GM23248 (cell line): ENCODE measurements at places on chromosomes 6 and 20. TPM values are rescaled to one million over a fixed set of nuclear protein-coding genes. Genes with fewer than 3 reads are reported as not detected.
A peak's percentile ranks its signal among the peaks of the same experiment; 100 is the strongest.

DNA sequence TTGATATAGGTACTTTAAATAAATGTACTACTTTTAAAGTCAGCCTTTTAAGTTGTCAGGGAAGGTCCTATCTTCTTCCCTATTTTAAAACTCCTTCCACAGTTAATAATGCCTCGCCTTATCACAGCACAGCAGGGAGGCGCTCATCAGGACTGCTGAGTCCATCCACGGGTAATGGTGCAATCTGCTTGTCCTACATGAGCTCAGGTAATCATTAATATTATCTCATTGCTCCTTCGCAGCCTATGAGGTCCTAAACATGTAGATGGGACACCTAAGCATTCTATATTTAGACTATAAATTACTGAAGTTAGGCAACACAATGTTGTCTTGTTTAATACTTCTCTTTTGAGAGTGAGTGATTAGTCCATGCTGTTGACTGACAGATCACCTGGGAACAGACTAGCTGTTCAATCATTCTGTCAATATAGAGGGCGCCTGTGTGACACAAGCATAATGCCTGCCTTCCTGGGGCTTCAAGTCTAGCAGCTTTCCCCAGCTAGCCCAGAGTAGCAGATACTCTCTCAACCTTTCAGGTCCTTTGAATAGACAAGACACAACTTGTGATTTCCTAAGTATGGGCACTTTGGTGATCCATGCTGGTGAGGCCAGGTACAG lies 91.0 kb downstream of the FYN start:
- H3K36me3 ChIP-seq = no peaks in the 10 kb centered on the region
- no peak for DNase-seq
- no peak overlapping the region for H3K4me3 ChIP-seq
- H3K4me1 ChIP-seq = peaks cover 22% of the 10 kb centered on the region

- H3K4me1 ChIP-seq = peaks cover 30% of the 10 kb centered on the region
- no peak overlapping the region for H3K27ac ChIP-seq
- H3K36me3 ChIP-seq = no peaks in the 10 kb centered on the region
- DNase-seq = no peak
Measured at GRCh38 chr20:37316775-37317170, 27.3 kb downstream of the MANBAL start.

DNA sequence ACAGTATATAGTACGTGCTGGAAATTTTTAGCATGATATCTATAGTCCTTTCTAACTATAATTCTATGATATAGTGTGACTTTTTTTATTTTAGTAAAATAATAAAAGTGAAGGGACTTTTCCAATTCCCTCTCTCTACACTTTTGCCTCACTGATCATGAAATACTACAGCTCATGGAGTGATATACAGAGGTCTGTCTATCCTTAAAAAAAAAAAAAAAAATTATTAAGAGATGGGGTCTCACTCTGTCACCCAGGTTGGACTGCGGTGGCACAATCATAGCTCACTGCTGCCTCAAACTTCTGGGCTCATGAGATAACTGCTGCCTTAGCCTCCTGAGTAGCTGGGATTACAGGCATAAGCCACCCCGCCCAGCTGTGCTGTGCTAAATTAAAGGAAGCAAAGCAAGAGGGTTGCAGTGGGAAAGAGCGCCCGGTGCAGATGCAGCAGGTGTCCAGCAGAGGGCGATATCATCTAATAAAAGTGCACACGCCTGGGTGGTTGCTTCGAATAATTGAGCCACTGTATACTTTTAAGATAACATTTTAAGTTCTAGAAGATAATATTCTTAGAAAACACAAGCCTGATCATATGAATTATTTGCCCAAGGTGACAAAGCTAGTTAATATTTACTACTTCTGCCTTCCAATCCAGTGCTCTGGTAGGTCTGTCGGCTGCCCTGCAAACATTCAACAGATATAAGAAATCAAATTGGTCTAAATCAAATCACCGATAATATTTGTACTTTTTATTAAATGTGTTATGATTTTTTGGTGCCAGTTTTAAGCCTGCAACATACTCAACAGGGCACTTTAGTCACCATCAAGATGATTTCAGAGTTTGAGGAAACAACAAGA lies 94.9 kb upstream of the NT5E start:
- no peak overlapping the region for H3K4me3 ChIP-seq
- H3K36me3 ChIP-seq = no peaks in the 10 kb centered on the region
- DNase-seq = peak; percentile 85
- H3K4me1 ChIP-seq = peaks cover 13% of the 10 kb centered on the region
- H3K27me3 ChIP-seq = no peaks in the 10 kb centered on the region
- H3K27ac ChIP-seq = no peak overlapping the region

The TSHZ2 gene
- 13.4 and 18.5 TPM in 2 replicates for total RNA-seq

The RAB44 gene
- not detected in 2 replicates for total RNA-seq
